ENCODE measurements at places on chromosomes 2 and 18.

DNA sequence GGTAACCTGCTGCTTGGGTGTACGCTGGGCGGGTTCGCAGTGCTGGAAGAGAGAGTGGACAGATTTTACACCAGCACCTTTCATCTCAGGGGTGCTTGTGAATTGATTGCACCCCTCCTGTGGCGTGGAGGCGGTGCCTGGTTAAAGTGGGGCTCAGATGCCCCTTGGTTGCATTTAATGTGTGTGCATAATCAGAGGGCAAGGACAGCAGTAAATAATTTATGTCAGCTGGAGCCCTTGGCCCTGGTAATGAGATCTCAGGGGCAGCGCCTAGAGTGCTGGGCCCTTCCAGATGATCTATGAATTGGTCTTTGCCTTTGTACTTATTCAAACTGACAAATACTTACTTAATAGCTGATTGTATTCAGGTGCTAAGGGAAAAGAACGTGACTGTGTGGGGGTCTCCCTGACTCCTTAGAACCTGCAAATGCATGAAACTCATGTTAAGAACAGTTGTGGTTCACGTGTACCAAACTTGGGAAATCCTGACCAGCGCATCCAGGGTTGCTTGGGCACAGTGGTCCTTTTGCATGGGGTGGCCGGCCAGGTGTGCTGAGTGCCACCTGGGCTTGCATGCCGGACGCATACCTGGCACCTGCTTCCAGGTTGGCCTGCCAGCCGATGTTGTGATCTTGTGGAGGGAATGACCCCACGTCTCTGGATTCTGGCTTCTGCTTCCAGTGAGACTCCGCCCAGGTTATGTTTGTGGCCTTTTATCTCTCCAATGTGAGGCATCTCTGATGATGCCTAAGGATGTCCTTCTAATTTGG is 118.5 kb downstream of the AGAP1 start:
- DNase-seq: no peak

DNA sequence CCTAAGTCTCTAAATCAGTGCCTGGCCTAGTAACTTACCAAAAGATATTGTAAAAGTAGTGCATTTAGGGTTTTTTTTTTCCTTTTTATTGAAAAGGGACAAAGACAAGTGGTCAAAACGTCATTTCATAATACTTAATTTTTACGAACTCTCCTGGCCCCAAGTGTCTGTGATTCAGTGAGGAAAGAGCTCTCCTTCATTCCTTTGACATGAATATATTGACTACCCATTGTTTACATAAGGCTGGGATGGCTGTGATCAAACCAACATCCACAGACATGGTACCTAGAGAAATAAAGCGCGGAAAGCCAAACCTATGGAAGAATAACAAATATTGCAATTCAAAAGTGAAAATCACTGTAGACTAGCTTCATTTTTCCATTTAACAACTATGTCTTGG is 198.4 kb downstream of the BABAM2 start:
- no peak for DNase-seq

DNA sequence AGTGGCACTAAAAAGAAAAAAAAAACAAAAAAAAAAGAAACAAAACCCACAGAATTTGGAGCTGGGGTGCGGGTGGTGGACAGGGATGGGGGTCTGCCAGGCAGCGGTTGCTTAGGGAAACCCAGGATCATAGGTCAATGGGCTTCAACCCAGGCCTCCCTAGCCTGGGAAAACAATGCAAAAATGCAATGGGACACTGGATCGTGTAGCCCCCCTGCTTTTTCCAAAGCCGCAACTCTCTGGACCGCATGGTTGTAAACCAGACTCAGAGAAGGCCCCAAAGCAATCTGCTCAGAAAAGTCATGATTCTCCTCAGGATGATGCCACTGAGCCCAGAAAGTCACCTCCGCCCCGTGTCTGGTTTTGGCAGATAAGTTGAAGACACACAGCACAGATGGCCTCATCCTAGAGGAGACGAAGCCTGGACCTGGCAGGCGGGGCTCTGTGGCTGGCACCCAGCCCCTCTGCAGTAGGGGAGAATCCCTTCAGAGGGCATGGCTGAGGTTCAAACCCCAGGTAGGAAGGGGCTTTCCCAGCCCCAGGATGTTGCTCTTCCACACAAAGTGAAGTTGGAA is 5.1 kb downstream of the DLX2 start:
- DNase-seq: no peak

GRCh38 chr2:25281941-25282340 is 59.8 kb downstream of the DNMT3A start:
- DNase-seq: no peak

DNA sequence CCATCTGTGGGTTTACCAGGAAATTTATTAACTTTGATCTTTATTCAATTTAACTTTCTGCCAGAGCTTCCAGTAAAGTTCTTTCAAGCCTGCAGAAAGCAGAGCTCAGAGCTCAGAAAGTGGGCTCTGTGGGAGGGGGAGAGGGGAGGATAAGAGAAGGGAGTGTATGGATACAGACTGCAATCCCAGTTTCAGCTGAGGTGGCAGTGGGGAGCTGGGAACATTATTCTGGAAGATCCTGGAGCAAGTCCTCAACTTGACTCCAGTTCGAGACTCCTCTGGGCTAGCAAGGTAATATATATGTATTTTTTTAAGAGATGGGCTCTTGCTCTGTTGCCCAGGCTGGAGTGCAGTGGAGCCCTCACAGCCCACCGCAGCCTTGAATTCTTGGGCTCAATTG is 108.9 kb upstream of the NABP1 start:
- no peak for DNase-seq

GRCh38 chr2:156325688-156326525 is 6.6 kb downstream of the NR4A2 start:
- DNase-seq: no peak

GRCh38 chr2:147711031-147711430 is 133.8 kb upstream of the ACVR2A start:
- no peak for DNase-seq

DNA sequence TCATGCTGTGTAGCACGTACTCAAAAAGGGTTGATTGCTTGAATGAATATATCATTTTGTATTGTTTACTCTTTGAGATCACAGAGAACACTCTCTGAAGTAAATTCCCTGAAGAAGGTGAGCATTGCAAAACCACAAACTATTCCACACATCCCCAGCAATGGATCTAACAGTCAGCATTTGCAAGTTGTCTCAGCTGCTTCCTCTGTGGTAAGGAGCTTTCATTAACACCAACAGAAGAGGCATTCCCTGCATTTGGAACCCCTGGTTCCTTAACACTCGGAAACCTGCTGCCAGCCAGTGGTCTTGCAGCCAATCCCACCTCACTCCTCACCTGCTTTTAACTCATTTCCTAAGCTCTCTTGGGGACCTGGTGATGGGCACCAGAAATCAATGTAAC is 108.4 kb downstream of the IRS1 start:
- no peak for DNase-seq

DNA sequence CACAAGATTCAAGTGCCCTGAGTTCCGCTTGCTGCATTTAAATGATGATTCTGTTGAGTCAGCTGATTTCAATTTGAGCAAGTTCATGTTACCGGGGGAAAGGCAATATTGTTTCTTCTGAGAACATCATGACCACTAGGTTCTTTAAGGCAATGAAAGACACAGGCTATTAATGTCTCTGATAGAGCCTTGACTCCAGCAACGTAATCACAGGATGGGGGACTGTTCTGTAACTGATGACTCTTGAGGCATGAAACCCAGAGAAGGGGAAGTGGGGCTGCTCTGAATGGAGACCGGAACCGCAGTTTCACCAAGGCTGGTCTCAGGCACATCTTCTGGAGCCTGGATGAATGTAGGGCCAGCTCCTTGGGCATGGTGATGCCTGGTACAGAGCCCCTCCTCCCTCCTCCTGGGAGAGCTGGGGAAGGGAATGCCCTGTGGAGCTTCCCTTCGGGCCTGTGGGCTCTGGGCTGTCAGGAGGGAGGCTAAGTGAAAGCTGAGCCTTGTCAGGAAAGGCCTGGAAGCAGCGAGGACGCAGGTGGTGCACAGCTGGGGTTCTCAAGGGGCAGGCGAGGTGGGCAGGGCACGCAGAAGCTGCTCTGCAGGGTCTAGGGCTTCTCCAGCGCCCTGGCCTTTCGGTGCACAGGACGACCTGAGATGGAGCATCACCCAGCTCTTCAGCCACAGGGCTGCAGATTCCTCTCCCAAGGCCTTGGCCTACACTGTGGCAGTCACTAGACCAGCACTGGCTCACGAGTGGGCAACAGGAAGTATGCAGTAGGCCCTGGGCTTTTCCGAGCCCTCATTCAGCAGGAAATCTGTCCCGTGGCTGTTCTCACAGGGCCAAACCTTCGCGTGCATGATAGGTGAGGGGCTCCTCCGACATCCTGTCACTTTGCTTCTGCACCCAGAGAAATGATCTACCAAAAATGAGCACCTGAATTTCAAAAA is 36.6 kb upstream of the PRLH start:
- no peak for DNase-seq

GRCh38 chr2:219023045-219023605 is 18.2 kb downstream of the CFAP65 start:
- no peak for DNase-seq

GRCh38 chr2:201126308-201127151 is 10.6 kb downstream of the CFLAR start:
- DNase-seq: no peak

DNA sequence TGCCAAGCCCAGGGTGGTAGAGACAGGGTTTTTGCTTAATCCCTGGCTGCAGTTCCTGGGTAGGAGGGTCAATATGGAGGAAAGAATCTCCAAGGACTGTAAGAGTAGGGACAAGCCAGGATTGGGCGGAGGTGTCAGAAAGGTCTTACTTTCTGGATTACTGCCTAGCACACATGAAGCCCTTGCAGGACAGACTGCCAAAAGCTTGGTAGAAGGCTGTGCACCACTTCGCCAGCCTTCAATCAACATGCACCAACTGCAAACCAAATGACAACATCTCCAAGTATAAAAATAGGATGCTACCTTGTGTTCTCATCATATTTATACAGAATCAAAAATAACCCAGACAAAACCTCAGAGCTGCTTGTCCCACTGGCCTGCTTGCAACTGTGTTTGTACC is 3.7 kb downstream of the ZNF142 start:
- no peak for DNase-seq

DNA sequence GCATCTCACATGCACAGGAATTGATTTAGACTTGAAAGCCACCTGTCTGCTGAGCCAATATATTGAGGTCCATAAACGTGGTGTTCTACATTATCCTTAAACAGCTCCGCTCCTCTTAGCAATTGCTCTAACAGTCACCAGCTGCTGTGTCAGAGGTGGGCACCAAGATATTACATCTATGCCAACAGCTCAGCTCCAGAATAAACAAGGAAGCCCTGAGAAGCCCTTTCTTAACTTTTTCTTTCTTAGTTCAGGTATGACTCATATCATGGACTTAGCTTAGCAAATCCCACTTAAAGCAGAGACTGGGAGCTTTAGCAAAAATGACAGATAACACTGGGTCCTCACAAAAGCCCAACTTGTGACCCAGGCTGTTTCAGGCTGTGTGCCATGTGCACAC is 436.6 kb downstream of the IRS1 start:
- no peak for DNase-seq

DNA sequence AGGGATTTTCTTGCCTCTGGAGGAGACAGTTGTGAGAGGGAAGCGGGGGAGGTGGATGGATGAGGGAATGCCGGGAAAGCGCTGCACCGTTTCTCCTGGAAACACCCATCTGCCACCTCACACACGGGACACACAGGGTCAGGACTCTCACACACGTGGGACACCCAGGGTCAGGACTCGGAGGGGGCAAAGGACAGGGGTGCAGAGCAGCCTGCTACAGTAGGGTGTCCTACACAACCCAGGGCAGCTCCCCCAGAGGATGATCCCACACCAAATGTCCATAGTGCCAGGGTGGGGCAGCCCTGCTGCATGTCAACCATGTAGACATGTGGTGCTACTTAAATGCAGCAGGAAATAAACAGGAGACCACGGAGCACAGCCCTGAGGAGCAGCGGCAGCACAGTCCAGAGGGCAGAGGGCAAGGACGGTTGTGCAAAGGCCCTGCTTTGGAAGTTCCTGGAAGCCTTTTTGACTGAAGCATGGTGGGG is 5.1 kb downstream of the RAMP1 start:
- DNase-seq: no peak

DNA sequence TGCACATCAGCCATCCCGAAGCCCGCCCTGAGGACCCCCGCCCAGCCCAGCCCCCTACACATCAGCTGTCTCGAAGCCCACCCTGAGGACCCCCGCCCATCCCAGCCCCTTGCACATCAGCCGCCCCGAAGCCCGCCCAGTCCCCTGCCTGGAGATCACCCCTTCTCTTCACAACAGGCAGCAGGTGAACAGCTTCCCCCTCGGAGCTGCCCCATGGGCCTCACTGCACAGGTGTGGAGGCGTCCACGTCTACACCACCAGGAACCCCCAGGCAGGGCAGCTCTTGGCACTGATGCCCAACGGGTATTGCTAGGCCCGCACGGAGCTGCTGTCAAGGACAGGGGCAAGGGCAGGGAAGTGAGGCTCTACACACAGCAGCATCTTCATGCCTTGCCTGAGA is 137.6 kb downstream of the HDAC4 start:
- no peak for DNase-seq

DNA sequence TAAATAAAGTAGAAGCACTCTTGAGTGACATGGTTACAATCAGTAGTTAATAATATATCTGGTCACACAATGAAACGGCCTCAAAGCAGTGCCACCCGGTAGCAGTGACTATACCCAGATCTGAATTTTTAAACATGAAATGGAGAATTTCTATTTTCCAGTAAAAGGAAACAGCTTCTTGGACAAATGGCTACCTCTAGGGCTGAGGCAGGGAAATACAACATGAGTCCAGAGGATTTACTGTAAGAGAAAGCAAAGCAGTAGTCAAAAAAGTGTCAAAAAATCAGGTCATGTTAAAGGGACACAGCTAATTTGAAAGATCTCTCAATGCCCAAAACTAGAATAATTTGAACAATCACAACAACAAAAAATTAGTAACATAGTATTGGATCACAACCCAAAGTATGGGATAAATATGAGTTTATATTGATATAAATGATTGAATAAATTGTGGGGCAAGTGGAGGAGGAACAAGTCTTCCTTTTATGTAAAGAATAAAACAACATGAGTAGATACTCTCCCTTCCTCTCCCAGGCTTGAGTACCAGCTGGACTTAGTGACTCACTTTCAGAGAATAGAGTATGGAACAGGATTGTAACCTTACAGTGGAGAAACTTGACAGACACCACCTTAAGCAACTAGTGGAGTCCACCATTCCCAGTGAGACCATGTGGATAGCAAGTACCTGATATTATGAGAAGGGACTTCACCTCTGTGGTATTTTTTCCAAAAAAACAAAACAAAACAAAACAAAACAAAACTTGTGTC is 180.8 kb downstream of the MBD2 start:
- DNase-seq: no peak

All from HCT116 (cell line).